DMS153 (cell line): ENCODE measurements at places on chromosomes 2 and 18.

- peak; percentile 30 for DNase-seq
Observed at GRCh38 chr2:177758591-177759371, 313.8 kb downstream of the PDE11A start.

- DNase-seq: no peak
Observed at GRCh38 chr2:146414456-146414855, 1430.4 kb upstream of the ACVR2A start.

DNA sequence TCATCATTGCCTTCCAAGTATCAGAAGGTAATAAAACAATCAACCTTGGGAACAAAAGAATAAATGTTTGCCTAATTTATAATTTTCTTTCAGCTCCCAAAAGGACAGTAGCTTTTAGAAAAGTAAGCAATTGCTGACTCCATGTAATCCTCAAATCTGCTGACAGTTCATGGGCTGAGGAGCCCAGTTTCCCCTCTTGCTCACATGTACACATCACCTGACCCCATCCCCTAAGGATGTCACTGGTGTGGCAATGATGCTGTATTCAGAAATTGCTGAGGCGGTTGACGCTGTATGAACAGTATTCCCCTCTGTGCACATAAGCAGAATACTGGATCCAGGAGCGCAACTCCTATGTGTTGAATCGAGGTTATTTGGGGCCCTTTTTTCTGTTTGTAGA, 56.1 kb upstream of the LYPD1 start:
- peak; percentile 52 for DNase-seq

DNA sequence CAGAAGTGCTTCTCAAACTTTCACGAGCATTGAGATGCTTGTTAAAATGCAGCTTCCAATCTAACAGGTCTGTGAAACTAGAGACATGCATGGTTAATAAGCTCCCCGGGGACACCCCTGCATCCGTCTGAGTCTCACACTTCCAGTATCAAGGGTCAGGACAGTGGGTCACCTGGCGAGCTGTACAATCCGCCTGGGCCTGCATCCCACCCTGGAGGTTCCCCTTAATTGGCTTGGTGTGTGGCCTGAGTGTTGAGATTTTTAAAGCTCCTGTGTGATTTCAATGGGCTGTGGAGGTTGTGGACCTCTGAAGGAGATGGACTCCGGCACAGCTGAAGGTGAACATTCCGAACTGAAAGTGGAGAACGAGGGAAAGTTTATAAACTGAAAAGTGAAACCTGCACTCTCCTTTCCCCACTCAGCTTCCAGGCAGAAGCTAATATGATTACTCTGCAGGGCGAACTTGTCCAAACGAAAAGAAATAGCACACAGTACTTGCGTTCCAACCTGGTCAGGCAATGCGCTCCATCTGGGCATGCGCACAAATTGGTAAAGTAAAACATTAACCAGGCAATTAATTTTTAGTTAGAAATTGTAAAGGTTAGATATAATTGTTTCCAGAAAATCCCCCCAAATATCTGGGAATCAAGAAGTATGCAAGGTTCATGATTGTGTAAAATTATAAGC, 191.7 kb upstream of the ALKAL2 start:
- DNase-seq: no peak

DNA sequence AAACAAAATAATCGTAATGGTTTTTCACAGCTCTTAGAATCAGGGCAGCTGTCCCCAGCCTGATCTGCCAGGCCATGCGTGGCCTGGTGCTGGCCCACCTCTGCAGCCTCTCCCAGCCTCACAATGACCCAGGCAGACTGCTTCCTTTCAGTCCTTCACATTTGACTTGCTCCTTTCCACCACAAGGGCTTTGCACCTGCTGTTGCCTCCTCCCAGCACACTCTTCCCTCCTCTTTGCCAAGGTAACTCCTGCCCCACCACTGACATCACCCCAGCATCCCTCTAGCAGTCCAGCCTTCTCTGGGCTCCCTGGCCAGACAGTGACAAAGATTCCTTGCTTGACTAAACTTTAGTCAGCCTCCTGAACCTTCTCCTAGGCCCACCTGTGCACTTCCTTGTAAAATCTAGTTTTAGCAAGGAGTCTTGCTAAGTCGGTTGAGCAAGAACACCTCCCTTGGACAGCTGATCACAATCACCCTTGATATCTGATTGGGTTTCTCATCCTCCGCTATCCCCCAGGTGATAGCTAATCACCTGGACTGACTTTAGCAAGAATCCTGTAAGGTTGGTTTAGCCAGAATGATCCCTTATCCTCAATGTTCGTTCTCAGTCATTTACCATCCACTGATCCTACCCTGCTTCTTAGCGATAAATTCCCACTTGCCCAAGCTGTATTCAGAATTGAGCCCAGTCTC, 16.2 kb upstream of the RAB11FIP5 start:
- DNase-seq: no peak

GRCh38 chr2:188456114-188456909, 164.6 kb downstream of the GULP1 start:
- DNase-seq: no peak

GRCh38 chr18:23938901-23939341, 75.6 kb upstream of the TTC39C start:
- DNase-seq: no peak

GRCh38 chr2:120771111-120771780, 35.6 kb downstream of the GLI2 start:
- no peak for DNase-seq

- no peak for DNase-seq
Observed at GRCh38 chr2:153311432-153311831, 167.1 kb downstream of the RPRM start.

DNA sequence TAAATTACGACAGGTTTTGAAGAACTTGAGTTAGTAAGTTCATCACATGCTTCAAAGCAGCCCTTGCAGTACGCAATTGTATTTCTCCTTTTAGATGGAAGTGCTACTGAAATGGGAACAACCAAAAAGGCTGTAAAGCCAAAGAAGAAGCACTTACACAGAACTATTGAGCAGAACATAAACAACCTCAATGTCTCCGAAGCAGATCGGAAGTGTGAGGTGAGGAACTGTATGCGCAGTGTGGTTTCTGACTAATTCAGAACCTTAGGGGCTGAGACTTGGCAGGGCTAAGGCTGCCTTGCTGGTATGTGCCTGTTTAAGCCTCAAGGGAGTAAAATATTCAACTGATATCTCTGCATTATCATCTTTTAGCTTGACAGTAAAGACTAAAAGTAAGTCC, 8.4 kb downstream of the NCAPH start:
- DNase-seq: no peak

GRCh38 chr2:26666671-26667070, 25.5 kb upstream of the CIB4 start:
- no peak for DNase-seq

GRCh38 chr2:80624062-80624461, 319.5 kb upstream of the LRRTM1 start:
- DNase-seq: no peak

- no peak for DNase-seq
Observed at GRCh38 chr18:12301263-12302005, 6.6 kb upstream of the TUBB6 start.

DNA sequence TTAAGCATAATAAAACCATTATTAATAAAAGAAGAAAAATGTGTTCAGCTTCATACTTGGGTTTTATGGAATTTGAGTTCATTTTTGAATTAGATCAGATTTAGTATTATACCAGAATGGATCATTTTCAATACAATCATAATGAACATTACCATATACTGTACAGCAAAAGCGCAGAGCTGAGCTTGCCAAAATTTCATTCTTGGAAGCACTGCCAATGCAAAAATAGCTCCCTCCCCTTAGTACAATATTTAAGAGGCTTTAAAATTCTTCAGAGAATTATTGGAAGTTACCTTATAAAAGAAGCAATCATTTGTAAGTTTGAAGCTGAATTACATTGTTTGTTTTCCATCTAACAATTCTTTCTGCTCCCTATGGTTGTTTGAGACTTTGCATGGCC, 938.1 kb upstream of the SLC39A10 start:
- DNase-seq: no peak

- no peak for DNase-seq
Observed at GRCh38 chr2:104430852-104431251, 423.1 kb upstream of the POU3F3 start.

DNA sequence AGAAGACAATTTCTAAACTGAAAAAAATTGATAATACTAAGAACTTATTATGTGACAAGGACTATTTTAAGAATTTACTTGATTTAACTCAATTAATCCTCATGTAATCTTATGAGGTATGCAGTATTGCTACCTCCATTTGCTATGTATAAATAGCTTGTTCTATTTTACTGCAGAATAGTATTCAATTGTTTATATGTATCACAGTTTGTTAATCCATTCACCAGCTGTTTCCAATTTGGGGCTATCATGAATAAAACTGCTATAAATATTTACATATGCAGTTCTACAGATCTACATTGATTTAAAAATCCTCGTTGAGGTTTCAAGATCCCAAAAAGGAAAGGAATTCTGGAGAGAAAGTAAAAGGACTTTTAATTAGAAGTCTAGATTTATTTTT, 54.8 kb upstream of the DOCK10 start:
- DNase-seq: no peak

- DNase-seq: no peak
Observed at GRCh38 chr2:197247083-197247482, 63.5 kb downstream of the ANKRD44 start.

DNA sequence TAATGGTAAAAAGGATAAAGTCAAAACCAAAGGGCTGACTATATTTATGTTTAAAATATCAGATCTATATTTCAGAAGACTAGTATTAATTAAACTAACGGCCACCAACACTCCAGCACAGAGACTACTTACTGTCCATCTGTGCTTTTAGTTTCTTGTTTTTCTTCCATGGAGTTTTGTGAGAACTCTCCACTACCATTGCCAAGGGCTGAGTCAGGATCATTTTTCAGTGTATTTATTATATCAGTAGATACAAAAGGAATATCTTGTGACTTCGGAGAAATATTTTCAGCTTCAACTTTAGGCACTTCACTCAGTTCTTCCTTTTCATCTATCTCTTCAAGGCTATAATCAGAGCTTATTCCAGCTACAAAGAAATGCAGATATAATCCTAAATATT, 79.1 kb upstream of the GRB14 start:
- no peak for DNase-seq

- no peak for DNase-seq
Observed at GRCh38 chr2:60154142-60154541, 399.3 kb downstream of the BCL11A start.

- no peak for DNase-seq
Observed at GRCh38 chr2:85168942-85169341, 35.8 kb downstream of the TCF7L1 start.

- no peak for DNase-seq
Observed at GRCh38 chr2:239375278-239376061, 25.4 kb downstream of the HDAC4 start.

GRCh38 chr2:241957276-241957675, 87.7 kb downstream of the RTP5 start:
- no peak for DNase-seq

- DNase-seq: no peak
Observed at GRCh38 chr2:104279646-104280045, 574.3 kb upstream of the POU3F3 start.

DNA sequence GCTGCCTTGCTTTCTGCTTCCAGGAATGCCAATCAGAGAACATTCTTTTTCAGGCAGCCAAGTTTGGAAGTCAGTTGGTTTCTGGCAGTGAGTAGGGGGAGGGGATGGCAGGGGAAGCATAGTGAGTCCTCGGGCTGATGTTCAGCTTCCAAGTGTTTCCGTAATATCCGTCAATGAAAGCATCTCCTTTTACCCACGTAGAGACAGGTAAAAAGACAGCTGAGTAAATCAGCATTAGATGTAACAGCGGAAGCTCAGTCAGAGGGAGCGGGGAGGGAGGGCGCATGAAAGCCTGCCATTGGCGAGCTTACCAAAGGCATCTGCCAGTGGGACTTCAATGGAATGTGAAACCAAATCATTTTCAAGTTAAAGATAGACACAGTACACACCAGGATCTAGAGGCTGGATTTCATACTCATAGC, 117.1 kb upstream of the DTNA start:
- peak; percentile 50 for DNase-seq

DNA sequence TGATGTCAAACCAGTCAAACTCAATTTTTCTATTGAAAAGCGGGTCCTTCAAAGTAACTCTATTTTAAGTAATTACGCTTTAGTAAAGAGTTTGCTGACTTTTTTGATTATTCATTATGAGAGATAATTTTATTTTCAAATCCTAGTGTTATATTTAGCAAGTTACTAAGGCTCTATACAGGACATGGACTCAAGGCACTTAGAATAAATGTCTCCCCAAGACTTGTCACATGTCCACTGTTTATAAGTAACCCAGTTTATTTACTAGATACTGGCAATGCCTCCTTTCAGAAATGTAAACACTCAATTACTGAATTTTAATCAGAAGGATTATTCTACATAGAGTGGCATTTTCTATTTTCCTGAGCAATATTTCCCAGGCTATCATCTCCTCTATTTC, 638.1 kb downstream of the ERBB4 start:
- no peak for DNase-seq

DNA sequence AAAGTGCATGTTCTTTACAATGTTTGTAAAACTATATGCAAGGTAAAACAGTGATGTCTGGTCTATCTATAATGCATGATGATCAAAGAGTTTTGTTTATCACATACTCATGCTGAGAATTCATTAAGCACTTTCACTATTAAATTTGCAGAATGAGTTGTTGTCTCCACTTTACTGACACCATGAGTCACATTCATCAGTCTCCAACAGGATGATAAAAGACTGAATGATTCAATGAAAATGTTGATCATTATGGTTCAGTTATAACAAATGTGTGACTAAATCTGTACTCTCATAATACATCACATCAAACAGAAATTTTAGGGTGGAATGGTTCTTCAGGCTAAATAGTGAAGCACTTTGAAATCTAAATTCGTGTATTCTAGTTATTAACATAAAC, 129.0 kb downstream of the ERBB4 start:
- no peak for DNase-seq

- DNase-seq: no peak
Observed at GRCh38 chr2:8285898-8286297, 396.0 kb upstream of the ID2 start.

GRCh38 chr18:8386669-8387380, 222.4 kb upstream of the RAB12 start:
- no peak for DNase-seq

GRCh38 chr18:47150824-47151366, 595 bp upstream of the HDHD2 start:
- no peak for DNase-seq

- DNase-seq: no peak
Observed at GRCh38 chr2:128774320-128775216, 455.9 kb upstream of the HS6ST1 start.

- DNase-seq: peak; percentile 78
Observed at GRCh38 chr2:128305555-128306080, 13.1 kb downstream of the HS6ST1 start.

- DNase-seq: no peak
Observed at GRCh38 chr2:170341684-170342623, 164.0 kb downstream of the MYO3B start.

GRCh38 chr2:178632729-178633128, 152.5 kb downstream of the PLEKHA3 start:
- DNase-seq: no peak
